CD4-positive, alpha-beta T cell treated with Interleukin-17A for 1 hour (primary cell): ENCODE measurements at places on chromosomes 7 and 10.

DNA sequence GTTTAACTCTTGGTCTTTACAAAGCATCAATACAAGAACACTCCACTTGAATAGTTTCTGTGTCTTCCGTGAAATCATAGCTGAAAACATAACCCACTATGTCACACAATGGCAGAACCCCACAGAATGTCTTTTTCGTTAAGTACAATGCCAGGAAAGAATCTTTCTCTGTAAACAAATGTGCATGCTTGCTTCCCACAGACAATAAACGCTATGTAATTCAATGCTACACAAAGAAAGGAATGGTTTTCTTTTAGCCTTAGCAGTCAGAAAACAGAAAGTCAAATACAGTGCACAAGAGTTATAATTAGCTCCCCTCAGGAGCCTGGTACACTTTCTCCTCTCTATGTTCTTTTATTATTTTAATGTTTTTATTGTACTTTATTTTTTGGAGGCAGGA is 186.1 kb downstream of the SRPK2 start:
- no peak for DNase-seq

DNA sequence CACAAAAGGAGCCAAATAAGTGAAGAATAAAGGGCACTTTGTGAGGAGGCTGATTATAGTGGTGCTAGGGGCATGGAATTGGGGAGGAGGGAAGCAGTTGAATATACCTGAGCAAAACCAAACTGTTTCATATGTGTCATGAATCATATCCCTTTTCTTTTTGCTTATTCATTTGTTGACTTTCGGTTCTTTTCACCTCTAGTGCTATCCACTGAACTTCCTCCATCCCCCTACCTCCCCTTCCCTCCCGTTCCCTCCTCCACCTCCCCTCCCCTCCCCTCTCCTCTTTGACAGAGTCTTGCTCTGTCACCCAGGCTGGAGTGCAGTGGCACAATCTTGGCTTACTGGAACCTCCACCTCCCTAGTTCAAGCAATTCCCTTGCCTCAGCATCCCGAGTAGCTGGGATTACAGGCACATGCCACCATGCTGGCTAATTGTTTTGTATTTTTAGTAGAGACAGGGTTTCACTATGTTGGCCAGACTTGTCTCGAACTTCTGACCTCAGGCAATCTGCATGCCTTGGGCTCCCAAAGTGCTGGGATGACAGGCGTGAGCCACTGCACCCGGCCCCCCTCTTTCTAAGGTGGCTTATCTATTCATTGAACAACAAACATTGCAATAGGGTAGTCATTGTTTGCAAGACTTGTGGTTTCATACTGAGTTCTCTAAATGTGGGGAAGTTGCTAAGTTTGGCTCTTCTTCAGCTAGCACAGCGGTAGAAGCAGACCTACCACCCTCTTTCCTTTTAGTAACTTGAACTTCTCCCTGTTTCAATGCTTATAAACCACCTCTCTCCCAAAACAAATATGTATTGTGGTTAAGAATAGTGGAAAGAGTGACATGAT is 150.4 kb upstream of the PRPS1L1 start:
- peak; percentile 20 for DNase-seq

DNA sequence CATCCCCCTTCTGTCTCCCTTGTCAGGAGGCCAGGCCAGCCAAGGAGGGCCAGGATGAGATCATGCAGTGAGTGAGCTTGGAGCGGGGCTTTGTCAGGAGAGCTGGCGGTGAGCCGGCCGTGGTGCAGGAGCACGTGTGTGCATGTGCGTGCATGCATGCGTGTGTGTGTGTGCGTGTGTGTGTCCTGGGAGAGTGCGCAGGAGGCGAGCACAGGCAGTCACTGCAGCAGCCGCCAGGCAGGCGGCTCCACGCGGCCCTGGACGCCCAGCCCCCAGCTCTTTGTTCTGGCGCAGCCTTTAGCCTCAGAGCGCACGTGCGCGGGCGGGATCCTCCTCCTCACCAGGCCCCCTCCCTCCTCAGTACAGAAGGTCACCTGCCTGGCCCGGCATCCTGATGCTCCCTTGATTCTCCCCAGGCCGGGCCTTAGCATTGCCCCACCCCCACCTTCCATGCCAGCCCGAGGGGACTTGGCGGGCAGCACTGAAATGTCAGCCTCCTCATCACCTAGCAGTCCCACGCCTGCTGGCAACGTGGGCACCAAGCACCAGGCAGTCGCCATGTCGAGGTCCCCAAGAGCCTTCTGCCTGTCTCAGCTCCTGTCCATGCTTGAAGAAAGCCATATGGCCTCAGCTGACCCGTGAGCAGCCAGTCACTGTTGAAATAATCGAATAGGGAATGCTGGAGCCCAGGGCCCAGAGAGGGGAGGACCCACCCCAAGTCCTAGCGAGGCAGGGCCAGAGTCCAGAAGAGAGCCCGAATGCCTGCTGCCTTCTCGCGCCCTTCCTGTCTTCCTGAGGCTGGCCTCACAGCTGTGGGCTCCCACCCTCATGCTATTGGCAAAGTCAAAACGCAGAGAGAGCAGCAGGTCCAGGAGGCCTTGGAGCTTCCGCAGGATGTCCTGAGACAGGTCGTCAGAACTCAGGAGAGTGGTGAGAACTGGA is 125.9 kb upstream of the PPIF start:
- no peak for DNase-seq

DNA sequence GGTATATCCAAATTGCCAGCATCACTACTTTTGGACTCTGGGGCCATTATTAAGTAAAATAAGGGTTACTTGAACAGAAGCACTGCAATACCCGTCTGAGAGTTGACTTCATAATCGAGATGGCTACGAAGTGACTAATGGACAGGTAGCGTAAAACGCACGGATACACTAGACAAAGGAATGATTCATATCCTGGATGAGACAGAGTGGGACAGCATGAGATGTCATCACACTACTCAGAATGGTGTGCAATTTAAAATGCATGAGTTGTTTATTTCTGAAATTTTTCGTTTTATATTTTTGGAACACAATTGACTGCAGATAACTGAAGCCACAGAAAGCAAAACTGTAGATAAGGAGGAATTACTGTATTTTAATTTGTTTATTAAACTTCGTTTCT is 421.5 kb upstream of the LRGUK start:
- no peak for DNase-seq

GRCh38 chr7:122403113-122403512 is 98.6 kb upstream of the FEZF1 start:
- no peak for DNase-seq
